ENCODE measurements at places on chromosomes 5 and 9.

DNA sequence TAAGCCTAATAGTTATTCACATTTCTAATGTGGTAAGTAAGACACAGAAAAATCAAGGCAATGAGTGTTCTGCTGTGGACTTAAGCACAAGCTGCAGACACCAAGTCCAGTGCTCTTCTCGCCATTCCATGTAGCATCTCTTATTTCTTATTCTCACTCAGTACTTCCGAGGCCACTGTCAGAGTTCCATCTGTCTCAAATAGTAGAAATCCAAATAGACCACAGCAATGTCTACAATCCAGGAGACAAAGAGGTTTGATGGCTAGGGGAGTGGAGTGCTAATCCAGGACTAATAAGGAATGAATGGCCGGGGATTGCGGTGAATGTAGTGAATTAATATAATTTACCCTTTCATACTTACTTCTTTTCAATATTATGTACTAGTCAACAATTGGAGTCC is 147.3 kb downstream of the FBXL7 start:
- no peak for DNase-seq

DNA sequence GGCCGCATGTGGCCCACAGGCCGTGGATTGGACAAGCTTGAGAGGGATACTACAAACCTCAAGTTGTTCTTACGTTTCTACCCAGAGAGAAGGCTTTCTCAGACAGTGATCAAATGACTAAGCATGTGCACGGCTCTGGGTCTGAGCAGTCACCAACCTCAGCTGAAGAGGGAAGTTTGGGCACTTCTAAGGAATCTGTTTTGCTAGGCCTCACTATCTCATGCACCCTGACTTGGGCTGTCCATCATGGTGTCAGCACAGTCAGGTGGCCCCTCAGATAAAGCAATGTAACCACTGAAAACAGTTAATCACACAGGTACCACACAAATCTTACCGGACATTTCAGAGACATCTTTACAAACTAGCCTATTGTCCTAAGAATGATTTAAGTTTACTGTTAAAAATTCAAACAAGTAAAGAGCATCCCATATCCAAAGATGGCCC is 24.6 kb downstream of the CSF2 start:
- DNase-seq, result no peak

- no peak for DNase-seq
Observed at GRCh38 chr5:94969174-94969573, 315.7 kb downstream of the MCTP1 start.

- DNase-seq, result no peak
Observed at GRCh38 chr5:119338326-119338946, 17.4 kb upstream of the TNFAIP8 start.

DNA sequence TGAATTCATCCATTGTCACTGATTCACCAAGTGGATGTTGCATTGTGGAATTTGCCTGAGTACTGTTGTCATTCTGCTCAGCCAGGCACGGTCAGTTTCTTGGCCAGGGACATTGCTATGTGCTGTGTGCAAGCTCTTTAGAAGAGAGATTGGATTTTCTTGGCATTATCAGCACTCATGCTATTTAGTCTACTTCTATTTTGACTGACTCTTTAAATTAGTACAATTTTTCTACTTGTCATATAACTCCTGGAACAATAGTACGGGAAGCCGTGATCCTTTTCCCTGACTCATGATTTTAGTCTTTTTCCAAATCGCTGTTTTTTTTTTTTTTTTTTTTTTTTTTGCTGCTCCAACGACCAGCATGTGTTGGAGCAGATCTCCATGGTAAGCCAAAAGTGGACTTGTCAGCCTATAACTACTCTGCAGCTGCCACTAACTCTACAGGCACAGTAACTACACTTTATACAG is 129.7 kb downstream of the CDC42SE2 start:
- DNase-seq, result no peak

DNA sequence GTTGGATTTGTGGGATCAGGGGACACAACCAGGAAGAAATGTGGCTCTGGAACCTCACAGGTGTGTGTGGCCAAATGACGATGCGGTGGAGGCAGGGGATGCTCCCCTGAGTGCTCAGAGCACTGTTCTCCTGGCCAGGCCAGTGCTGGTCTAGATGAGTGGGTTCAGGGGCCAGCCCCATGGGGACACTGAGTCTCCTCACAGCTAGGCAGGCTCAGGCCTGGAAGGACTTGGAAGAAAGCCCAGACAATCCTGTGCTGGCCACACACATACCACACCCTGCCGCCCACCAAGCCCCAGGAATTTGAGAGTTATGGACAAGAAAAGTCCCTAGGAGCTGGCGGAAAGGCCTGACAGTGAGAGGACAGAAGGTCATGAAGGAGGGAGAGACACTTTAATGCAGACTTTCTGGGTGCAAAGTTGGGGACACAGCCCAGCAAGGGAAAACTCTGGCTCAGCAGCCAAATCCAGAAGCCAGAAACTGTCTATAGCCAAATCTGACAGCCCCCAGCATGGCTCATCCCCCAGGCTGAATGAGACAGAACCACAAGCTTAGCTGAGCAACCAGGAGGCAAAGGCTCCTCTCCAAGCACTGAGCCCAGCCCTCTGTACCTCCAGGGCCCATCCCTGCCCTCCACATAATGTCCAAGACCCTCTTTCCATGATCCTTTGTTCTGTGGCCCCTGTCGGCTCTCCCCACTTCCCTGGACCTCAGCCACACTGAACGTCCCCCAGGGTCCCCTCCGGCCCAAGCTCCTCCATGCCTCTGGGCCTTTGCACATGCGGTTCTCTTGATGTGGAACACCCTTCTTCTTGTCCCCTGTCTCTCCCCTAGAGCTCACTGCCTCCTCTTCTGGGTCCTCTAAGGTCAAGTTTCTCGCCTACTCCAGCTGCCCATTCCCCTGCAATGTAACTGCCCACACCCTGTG is 22.4 kb downstream of the LHX6 start:
- no peak for DNase-seq

GRCh38 chr5:55226027-55226933 is 835 bp downstream of the MCIDAS start:
- no peak for DNase-seq

GRCh38 chr5:152314196-152314829 is 90.8 kb downstream of the NMUR2 start:
- no peak for DNase-seq

All from cerebellar nuclear complex (tissue), 1 donor.